Stimulated activated CD4-positive, alpha-beta T cell treated with anti-CD3 and anti-CD28 coated beads, Interleukin-15, amount 100 ng/mL, for 1 hour (primary cell): ENCODE measurements at places on chromosomes 3 and 15.

GRCh38 chr3:190848870-190849269 is 13.6 kb downstream of the GMNC start:
- DNase-seq = no peak

GRCh38 chr3:88057630-88058305 is 1.0 kb downstream of the CGGBP1 start:
- no peak for DNase-seq

- no peak for DNase-seq
These were observed 32.7 kb downstream of the PTH1R start for GRCh38 chr3:46910166-46910760.

DNA sequence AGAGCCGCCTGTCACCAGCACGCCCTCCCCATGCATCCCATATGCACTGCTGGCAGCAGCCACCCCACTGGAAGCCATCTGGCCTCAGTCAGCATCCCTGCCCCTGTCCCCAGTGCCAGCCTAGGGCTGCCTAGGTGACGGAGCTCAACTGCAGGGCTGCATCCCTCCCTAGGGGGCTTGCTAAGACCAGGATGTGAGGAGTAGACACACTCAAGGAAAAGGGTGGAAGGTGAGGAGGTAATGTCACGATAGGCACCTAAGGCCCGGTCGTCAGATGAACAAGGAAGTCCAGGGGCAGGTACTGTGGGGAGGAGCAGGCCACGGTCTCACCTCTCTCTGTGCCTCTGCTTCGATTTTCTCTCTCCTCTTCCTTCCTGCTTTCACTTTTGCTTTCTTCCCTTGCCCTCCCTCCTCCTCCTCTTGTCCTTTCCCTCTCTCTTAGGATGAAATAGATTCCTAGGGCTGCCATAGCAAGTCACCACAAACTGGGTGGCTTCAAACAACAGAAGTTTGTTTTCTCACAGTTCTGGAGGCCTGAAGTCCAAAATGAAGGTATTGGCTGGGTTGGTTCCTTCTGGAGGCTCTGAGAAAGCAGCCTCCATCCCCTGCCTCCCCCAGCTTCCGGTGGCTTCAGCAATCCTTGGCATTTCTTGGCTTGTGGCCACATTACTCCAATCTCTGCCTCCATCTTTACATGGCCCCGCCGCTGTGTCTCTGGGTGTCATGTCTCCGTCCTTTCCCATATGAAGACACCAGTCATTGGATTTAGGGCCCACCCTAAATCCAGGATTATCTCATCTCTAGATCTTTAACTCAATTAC is 298.3 kb downstream of the SHQ1 start:
- DNase-seq = no peak

DNA sequence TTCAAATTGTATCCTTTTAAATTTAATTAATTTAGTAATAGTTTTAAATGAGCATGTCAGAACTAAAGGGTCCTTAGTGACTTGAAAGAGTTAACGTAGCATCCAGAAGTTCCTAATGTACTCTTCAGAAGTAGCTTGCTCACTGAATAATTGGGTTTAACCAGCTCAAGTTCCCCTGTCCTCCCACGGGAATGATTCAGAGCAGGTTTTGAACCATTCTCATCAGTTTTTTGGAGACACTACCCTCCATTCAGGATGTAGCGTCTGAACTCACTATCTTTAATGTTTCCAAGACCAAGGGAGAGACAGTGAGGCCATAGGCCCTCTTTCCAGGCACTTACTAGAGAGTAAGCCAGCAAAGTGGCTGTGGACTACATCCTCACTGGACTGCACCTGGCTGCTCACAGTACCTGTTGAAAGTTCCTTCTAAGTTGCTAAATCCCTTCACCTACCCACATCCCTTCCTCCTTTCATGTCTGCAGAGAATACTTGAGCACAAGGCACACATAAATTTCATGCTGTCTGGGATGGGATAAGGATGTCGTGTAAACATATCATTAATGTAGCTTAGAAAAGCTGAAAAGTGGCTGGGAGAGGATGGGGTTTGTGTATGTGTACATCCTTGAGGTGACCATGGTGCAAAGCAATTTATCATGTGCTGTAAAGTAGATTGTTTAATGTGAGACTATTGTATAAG is 146.3 kb downstream of the PLCL2 start:
- no peak for DNase-seq

DNA sequence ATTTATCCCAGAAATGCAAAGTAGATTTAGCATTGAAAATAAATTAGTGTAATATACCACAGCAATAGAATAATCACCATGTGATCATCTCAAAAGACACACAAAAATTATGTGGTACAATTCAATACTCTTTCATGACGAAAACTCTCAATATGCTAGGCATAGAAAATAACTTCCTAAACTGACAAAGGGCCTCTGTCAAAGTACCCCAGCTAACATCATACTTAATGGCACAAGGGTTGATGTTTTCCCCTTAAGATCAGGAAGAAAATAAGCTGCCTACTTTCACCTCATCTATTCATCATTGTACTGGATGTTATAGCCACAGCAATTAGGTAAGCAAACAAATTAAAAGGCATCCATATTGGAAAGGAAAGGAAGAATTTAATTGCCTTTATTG is 22.7 kb upstream of the NIPA2 start:
- no peak for DNase-seq

- DNase-seq = no peak
These were observed 102.2 kb downstream of the ERC2 start for GRCh38 chr3:56365905-56366640.

DNA sequence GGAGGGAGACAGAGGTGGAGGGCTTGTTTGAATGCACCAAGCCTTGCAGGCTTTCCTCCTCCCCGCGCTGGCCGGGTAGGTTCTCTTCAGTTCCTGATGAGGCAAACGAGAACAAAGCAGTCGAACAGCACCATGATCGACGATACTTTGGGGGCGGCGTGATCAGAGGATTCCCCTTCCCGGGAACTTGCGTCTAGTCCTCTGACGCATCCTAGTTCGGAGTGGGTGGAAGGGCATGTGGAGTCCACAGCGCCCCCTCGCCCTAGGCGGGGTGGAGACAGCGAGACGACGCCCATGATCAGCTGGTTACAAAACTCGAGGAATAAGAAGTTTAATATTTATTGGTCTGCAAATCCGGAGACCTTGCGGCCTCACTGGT is 452 bp upstream of the SV2B start:
- no peak for DNase-seq

DNA sequence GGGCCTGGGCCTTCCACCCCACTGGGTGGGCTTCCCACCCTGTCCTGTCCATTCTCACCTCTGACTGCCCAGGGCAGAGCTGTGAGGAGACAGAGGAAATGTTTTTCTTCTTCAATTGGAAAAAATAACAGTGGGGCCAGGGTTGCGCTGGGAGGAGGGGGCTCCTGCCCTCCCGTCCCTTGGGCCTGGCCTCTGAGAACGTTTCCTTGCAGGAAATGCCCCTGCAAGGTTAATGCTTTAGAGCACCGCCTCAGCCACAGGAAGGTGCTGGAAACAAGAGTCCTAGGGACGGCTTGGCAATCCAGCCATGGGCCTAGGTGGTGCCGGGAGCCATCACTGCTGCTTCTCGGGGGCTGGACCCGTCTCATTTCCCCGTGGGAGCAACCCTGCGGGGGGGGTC is 3.8 kb upstream of the PLXND1 start:
- no peak for DNase-seq

GRCh38 chr15:83993591-83993990 is 242.0 kb upstream of the GOLGA6L4 start:
- DNase-seq = no peak

DNA sequence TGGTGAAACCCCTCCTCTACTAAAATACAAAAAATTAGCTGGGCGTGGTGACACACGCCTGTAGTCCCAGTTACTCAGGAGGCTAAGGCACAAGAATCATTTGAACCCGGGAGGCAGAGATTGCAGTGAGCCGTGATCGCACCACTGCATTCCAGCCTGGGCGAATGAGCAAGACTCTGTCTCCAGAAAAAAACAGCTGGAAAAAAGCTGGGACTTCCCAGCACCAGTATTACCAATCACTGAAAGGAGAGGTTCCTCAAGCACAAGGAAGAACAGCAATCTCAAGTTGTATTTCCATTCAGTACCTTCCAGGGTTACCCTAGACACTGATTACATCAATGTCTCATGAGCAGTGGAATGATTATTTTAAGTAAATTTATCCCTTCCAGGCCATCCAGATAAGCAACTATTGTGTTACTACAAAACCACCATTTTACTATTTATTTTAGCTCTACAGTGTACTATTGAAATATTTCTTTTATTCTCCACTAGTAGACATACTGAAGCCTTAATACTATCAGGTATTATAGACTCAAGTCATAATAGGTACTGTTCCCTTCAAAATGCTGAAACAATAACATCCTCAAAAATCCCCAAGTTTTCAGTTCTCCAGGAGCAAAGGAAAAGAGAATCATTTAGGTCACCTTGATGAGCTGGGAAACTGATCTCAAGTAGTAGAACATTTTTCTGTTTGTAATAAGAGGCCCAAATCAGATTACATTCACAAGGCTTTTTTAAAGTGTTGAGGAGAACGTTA is 54.8 kb upstream of the VGLL4 start:
- no peak for DNase-seq

- no peak for DNase-seq
These were observed 80.5 kb downstream of the TOP2B start for GRCh38 chr3:25584011-25584789.

DNA sequence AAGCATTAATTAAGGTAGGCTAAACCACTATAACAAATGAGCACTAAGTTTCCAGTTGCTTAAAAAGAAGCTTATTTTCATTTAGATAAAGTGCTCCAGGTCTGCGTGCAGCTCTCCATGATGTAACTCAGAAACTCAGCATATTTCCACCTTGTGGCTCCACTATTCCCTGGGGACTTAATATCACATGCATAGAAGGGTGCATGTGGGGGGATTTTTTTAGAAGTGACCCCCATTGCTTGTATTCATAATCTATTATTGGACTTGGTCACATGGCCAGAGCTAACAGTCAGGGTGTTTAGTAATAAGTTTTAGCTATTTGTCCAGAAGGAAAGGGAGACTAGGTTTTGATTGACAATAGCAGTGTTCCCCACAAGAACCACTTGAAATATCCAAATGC is 86.8 kb downstream of the TMCO5A start:
- DNase-seq = no peak
